T-helper 17 cell (primary cell): ENCODE measurements at places on chromosomes 4 and X.

DNA sequence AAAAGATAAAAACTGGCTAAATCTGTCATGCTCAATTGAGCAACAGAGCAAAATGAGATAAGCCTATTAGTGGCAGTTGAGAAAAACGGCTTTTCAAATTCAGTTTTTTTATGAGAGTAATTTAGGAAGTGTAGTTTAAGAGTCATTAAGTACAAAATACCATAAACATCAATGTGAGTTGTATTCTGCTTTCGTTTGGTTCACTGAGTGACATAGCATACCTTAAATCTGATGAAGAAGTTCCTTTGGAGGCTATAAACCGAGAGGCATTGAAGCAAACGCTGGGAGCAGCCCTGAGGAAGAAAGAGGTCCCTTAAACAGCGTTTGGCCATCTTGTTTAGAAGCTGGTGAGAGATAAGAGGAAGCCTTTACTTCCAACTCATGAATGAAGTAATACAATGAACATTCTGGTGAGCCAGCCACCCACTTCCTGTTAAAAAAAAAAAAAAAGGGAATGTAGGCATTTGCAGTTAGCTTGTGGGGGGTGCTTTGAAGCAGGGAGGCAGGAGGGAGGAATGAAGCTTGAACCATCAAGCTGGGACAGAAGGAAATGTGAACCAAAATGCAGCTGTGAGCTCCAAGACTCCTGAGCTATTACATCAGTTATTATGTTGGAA, 132.3 kb downstream of the ZNF330 start:
- no peak overlapping the region for H3K27ac ChIP-seq
- H3K4me3 ChIP-seq = no peak overlapping the region
- peaks cover 10% of the 10 kb centered on the region for H3K27me3 ChIP-seq
- H3K4me1 ChIP-seq = peaks cover 4% of the 10 kb centered on the region

- peak overlapping the region; percentile 97 for H3K27ac ChIP-seq
- peaks cover 2% of the 10 kb centered on the region for H3K36me3 ChIP-seq
- DNase-seq = no peak
- peaks cover 21% of the 10 kb centered on the region for H3K4me1 ChIP-seq
Observed at GRCh38 chrX:13022926-13023325, 21.5 kb downstream of the FAM9C start.

DNA sequence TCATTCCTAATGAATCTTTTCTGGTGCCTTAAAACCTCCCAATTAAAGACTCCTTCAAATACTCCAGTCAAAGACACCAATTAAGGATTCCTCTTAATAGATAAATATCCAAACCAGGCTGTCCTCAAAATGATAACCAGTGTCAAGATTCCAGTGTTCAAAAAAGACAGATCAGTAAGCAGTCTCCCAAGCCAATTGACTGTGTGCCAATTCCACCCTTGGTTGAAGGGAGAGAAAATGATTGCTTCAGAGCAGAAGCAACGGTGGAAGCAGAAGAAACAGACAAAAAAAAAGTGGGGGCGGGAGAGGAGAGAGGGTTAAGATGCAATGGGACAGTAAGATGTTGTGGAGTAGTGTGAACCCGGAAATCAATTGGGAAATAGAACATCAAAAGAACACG, 216.0 kb upstream of the FTHL17 start:
- H3K4me1 ChIP-seq = no peaks in the 10 kb centered on the region
- no peak for DNase-seq
- H3K36me3 ChIP-seq = no peaks in the 10 kb centered on the region
- H3K27ac ChIP-seq = no peak overlapping the region
- H3K4me3 ChIP-seq = no peak overlapping the region

- H3K4me1 ChIP-seq = no peaks in the 10 kb centered on the region
- no peak overlapping the region for H3K27ac ChIP-seq
- no peak overlapping the region for H3K4me3 ChIP-seq
- no peak for DNase-seq
Observed at GRCh38 chr4:34850968-34851367, 1393.3 kb downstream of the ARAP2 start.

DNA sequence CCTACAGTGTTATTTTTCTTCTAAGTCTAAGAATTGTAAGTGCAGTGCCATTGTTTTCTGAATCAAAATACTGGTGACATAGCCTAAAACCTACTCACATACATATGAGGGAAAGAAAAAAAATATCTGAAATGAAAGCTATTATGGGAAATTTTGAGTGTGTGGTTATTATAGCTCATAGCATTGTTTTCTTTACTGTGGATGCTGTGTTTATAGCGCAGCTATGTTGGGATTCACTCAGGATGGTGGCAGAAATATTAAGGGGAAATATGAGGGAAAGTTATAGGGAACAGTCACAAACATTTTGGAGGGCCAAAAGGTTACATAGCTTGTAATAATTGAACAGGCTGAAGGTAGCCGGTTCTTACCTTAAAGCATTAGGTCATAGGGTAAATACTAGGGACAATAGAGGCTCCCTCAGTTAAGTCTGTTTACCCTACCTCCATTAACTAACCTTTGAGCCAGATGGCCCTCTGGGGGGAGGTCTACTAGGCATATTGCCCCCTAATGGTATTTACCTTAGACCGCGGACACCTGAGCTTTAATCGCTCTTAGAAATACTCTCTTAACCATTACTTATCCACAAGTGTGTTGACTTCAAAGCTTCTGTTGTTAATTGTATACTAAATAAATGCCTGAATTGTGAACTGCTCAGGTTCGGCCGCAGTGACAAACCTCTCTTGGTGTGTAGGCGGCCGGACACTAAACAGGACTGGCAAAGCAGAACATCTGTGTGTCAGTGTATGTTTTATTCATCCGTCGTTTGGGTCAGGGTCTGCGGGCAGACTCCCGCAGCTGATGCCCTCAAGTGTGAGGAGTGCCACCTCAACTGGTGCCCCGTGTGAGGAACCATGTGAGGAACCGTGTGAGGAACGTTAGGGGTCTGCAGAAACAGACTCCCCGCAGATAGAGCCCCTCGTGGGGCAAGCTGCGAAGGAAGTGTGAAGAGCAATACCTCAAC, 21.3 kb upstream of the SULT1B1 start:
- no peaks in the 10 kb centered on the region for H3K36me3 ChIP-seq
- no peaks in the 10 kb centered on the region for H3K27me3 ChIP-seq
- no peaks in the 10 kb centered on the region for H3K4me1 ChIP-seq

DNA sequence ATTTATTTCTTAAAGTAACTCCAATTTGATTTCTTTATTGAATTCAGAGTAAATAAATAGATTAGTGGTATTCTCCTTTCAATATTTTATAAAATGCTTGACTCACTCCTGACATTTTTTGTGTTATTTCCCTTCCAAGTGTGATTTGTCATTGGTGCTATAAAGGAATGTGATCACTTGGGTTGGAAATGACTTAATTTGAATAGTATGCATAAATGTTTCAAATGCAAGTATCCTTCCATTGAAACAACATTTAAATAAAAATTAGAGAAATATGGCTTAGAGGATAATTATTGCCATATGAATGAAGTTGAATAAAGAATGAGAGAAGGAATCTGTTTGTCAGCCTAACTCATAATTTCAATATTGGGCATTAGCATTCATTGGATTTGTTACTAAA, 182.7 kb downstream of the PABPC4L start:
- H3K4me1 ChIP-seq = no peaks in the 10 kb centered on the region
- no peak overlapping the region for H3K4me3 ChIP-seq
- no peak for DNase-seq
- H3K27ac ChIP-seq = no peak overlapping the region

DNA sequence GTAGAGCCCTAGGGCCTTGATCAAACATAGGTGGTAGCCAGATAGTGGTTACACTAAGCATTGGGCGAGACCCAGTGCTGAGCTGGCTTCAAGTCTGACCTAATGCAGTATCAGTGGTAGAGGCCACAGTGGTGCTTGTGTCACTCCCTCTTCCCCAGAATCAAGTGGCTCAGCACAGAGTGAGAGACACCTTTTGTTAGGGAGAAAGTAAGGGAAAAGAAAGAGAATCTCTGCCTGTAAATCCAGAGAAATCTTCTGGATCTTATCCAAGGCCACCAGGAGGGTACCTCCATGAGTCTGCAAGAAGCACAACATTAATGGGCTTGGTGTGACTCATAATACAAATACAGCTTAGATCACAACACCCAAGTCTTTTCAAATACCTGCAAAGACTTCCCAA, 117.7 kb upstream of the SLC6A14 start:
- no peak overlapping the region for H3K4me3 ChIP-seq
- H3K4me1 ChIP-seq = no peaks in the 10 kb centered on the region
- no peaks in the 10 kb centered on the region for H3K36me3 ChIP-seq
- no peak for DNase-seq
- no peak overlapping the region for H3K27ac ChIP-seq
- H3K27me3 ChIP-seq = no peaks in the 10 kb centered on the region

DNA sequence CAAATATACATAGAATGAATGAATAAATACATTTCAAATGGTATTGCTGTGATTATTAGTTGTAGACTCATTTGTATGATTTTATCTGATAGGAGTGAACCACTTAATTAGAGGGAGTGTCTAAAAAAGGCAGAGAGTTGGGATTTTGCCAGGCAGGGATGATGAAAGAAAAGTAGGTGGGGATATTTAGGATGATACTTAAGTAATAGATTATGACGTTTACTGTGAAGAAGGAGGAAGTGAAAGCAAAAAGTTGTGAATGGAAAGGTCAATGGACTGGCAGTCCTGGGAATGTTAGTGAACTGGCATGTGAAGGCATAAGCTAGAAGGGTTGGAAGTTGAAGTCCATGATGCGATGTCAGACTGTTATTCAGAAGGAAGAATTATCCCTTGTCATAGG, 917.1 kb downstream of the RAPGEF2 start:
- no peaks in the 10 kb centered on the region for H3K27me3 ChIP-seq
- H3K4me3 ChIP-seq = no peak overlapping the region
- H3K27ac ChIP-seq = no peak overlapping the region
- no peaks in the 10 kb centered on the region for H3K4me1 ChIP-seq
- DNase-seq = no peak

GRCh38 chr4:124322234-124323065, 390.1 kb downstream of the ANKRD50 start:
- H3K4me1 ChIP-seq = peaks cover 6% of the 10 kb centered on the region
- DNase-seq = no peak
- H3K36me3 ChIP-seq = no peaks in the 10 kb centered on the region
- peaks cover 24% of the 10 kb centered on the region for H3K27me3 ChIP-seq
- H3K27ac ChIP-seq = no peak overlapping the region
